Aorta (tissue), 5 donors: ENCODE measurements at places on chromosomes 5 and 9.

GRCh38 chr9:87696641-87697040 lies 29.3 kb upstream of the CTSL start:
- DNase-seq = no peak

GRCh38 chr9:97561501-97561900 lies 60.0 kb downstream of the TMOD1 start:
- no peak for DNase-seq

DNA sequence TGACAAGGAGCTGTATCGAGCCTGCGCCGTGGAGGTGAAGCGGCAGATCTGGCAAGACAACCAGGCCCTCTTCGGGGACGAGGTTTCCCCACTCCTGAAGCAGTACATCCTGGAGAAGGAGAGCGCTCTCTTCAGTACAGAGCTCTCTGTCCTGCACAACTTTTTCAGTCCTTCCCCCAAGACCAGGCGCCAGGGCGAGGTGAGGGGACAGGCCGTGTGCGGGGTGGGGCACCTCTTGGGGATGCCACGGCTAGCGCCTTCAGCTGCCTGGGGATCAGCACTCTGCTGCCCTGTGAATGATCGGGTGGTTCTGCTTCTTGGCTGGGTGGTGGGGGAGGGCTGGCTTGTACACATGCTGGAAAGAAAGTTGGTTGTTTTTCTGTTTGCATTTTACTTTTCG lies 1.7 kb downstream of the NELFB start:
- DNase-seq = no peak

GRCh38 chr5:147971472-147971871 lies 65.1 kb upstream of the C5orf46 start:
- no peak for DNase-seq

GRCh38 chr9:1007312-1007711 lies 30.9 kb downstream of the DMRT3 start:
- DNase-seq = no peak

DNA sequence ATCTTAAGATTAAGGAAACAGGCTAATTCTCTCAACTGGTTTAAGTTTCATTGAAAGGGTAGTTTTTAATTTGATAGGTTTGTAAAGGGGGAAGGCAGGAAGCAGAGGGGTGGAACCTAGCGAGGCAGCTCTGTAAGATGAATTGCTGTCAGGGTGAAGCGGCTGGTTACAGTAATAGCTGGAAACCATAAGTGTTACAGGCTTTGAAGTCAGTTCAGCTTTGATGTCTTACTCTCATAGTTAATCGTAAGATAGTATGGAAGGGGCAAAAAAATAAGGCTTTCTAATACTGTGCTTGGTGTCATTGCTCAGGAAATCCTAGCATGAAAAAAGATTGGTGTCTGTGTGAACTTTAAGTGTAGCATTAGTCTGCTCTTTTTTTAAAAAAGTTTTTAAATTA lies 20.3 kb downstream of the POU5F2 start:
- DNase-seq = no peak

DNA sequence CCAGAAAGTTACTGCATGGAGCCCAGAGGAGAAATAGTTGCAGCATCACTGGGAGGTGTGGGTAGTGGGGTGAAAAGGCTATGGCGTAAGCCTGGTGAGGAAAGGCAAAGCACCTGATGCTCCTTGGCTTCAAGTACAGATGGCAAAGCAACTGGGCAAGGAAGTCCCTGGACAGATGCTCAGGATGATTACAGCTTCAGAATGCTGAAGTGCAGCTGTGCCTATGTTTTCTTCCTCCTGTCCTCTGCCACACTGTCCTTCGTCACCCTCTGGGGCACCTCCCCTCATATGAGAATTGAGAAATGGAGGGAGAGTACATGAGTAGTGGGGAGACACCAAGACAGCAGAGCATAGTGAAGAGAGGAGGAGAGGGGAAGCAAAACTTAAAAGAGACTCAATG lies 328.0 kb downstream of the PDE4D start:
- no peak for DNase-seq
